ENCODE measurements at places on chromosomes 7 and 10.

DNA sequence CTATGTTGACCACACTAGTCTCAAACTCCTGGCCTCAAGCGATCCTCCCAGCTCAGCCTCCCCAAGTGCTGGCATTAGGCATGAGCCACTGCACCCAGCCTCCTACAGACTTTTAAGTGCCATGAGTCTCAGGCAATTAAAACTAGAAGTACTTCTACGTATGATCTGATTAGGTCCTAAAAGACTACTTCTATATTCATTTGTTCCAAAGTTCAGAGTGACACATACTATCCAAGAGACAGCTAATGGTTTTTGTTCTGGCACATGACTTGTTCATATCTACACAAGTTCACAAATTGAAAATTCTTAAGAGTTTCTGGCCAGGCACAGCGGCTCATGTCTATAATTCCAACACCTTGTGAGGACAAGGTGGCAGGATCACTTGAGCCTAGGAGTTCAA lies 11.7 kb downstream of the ARHGAP19 start:
- no peak for DNase-seq
- H3K4me3 ChIP-seq: no peak overlapping the region
- no peaks in the 10 kb centered on the region for H3K36me3 ChIP-seq
- no peaks in the 10 kb centered on the region for H3K27me3 ChIP-seq
- H3K27ac ChIP-seq: no peak overlapping the region

DNA sequence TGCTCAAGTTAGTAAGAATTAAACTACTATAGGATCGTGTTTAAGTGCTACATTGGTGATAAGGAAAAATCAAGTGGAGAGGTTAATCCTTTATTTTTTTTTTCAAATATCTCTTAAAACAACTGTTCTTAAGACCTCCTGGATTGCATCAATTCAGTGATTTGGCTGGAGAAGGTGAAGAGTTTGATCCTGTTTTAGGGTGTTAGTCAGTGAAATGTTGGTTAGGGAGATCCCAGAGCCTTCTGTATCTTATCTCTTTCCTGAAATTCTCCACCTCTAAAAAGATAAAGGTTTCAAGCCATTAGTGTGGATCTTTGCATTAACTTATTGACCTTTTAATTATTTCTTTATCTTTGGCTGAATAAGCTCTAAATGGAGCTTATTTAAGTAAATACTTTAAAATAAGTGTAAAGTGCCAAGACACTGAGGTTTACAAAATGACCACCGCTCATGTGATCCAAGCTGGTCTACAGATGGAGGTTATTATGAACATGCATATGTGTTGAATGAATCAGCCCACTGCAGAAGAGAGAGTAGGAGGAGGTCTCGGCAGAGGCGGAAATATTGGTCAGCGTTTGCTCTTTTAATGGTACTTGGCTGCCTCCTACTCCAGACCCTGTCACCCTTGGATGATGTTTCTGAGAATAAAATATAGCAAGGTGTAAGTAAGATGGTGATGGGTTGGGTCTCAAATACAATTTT lies 51.8 kb upstream of the BMPER start:
- H3K27ac ChIP-seq: no peak overlapping the region
- no peaks in the 10 kb centered on the region for H3K36me3 ChIP-seq
- no peak overlapping the region for H3K4me3 ChIP-seq
- peak; percentile 71 for DNase-seq
- H3K27me3 ChIP-seq: no peaks in the 10 kb centered on the region

- H3K4me1 ChIP-seq: no peaks in the 10 kb centered on the region
- H3K4me3 ChIP-seq: no peak overlapping the region
- H3K27ac ChIP-seq: no peak overlapping the region
- no peak for DNase-seq
- no peaks in the 10 kb centered on the region for H3K36me3 ChIP-seq
These were observed 498.9 kb downstream of the RPS24 start for GRCh38 chr10:78532480-78533042.

DNA sequence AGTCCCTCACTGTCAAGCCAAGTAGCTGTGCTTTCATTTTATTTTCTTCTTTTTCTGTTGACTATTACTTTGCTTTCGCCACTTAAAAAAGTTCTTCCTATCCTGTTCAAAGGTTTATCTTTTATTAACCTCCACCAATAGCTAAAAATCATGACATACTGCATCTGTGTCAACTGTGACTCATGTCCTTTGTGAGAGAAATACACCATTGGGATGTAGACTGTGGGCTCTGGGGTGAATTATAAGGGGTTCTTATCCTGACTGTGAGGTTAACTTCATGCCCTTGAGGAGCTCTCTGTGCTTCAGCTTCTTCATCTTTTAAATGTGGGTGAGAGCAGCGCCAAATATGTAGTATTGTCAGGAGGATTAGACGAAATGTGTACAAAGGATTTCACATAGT lies 71.9 kb upstream of the ANKRD30A start:
- no peaks in the 10 kb centered on the region for H3K4me1 ChIP-seq
- no peaks in the 10 kb centered on the region for H3K27me3 ChIP-seq
- no peak for DNase-seq

GRCh38 chr10:91328320-91328984 lies 81.7 kb upstream of the HECTD2 start:
- DNase-seq: no peak
- H3K4me1 ChIP-seq: no peaks in the 10 kb centered on the region
- H3K36me3 ChIP-seq: no peaks in the 10 kb centered on the region

DNA sequence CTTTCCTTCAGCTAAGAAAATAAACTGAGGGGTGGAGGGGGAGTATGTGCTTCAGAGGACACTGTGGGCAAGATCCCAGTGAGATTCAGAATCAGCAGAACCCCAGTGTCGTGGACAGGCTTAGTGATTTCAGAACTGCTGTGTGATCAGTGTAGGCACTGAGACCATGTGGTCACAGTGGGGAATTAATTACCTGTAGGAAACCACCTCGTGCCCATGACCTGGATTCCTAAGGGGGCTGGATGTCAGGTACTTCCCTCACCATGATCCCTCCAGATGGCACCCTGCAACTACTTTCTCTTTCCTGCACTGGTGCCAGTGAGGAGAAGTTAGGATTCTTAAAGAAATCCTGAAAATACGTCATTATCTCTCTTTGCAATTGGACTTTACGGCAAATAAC lies 64.4 kb downstream of the HBP1 start:
- no peak for DNase-seq
- H3K4me3 ChIP-seq: no peak overlapping the region
- peak overlapping the region; percentile 51 for H3K27ac ChIP-seq
- H3K36me3 ChIP-seq: no peaks in the 10 kb centered on the region
- peaks cover 3% of the 10 kb centered on the region for H3K4me1 ChIP-seq

DNA sequence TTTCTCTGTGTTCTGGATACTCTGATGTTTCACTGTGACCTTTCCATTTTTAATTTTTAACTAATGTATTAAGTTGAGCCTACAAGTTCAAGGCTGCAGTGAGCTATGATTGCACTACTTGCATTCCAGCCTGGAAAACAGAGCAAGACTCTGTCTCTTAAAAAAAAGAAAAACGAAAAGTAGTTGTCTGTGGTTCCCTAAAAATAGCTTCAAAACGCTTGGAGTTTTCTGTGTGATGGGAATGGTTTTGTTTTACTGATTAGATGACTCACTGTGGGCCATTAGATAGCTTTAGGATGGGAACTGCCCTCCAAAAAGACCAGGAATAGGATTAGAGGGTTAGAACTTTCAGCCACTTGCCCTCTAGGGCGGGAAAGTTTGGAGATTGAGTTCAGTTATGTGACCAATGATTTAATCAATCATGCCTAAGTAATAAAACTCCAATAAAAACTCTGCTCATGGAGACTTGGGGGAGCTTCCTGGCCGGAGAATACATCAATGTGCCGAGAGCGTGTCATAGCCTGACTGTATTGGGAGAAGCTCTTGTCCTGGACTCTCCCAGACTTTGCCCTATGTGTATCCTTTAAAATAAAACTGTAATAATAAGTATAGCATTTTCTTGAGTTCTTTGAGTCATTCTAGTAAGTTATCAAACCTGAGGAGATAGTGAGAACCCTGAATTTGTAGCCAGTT lies 147.1 kb downstream of the LYZL1 start:
- peaks cover 4% of the 10 kb centered on the region for H3K36me3 ChIP-seq
- H3K4me1 ChIP-seq: no peaks in the 10 kb centered on the region
- no peak overlapping the region for H3K4me3 ChIP-seq
- H3K27ac ChIP-seq: no peak overlapping the region

- DNase-seq: no peak
- no peak overlapping the region for H3K27ac ChIP-seq
- no peaks in the 10 kb centered on the region for H3K36me3 ChIP-seq
These were observed 17.6 kb upstream of the VSIR start for GRCh38 chr10:71790749-71791440.

GRCh38 chr10:53619671-53620070 lies 847.1 kb upstream of the MBL2 start:
- no peak for DNase-seq
- no peaks in the 10 kb centered on the region for H3K27me3 ChIP-seq
- no peak overlapping the region for H3K27ac ChIP-seq
- no peaks in the 10 kb centered on the region for H3K36me3 ChIP-seq
- H3K4me1 ChIP-seq: no peaks in the 10 kb centered on the region
- no peak overlapping the region for H3K4me3 ChIP-seq

GRCh38 chr10:126854726-126855495 lies 50.3 kb upstream of the DOCK1 start:
- H3K36me3 ChIP-seq: no peaks in the 10 kb centered on the region
- H3K4me1 ChIP-seq: no peaks in the 10 kb centered on the region
- DNase-seq: no peak
- H3K27ac ChIP-seq: no peak overlapping the region

GRCh38 chr10:71023704-71024283 lies 135.4 kb upstream of the PCBD1 start:
- no peak for DNase-seq
- H3K4me3 ChIP-seq: no peak overlapping the region
- H3K27me3 ChIP-seq: peaks cover 37% of the 10 kb centered on the region
- no peaks in the 10 kb centered on the region for H3K36me3 ChIP-seq

DNA sequence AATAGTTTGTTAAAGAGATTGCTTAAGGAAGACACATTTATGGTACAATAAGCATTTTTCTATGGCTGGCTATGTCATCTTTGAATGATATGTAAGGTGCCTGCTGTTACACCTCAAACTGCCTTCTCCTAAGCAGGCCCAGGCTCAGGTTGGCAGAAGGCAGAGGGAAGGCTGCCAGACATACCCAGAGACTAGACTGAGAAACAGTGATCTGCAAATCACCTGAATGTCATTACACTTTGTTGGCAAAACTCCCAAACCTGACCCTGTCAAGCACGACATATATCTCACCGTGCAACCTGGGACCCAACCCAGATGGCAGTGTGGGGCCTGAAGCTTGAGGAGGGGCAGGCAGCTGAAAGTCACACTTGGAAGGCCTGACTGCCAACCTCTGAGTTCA lies 136.6 kb upstream of the TARP start:
- no peaks in the 10 kb centered on the region for H3K4me1 ChIP-seq
- H3K4me3 ChIP-seq: no peak overlapping the region
- no peak for DNase-seq
- H3K36me3 ChIP-seq: no peaks in the 10 kb centered on the region
- no peak overlapping the region for H3K27ac ChIP-seq
- no peaks in the 10 kb centered on the region for H3K27me3 ChIP-seq

GRCh38 chr7:29623973-29624372 lies 60.3 kb downstream of the PRR15 start:
- H3K36me3 ChIP-seq: no peaks in the 10 kb centered on the region
- no peak for DNase-seq
- H3K27me3 ChIP-seq: no peaks in the 10 kb centered on the region
- no peak overlapping the region for H3K4me3 ChIP-seq

GRCh38 chr7:33745934-33746333 lies 159.4 kb upstream of the BMPER start:
- no peaks in the 10 kb centered on the region for H3K36me3 ChIP-seq
- no peak overlapping the region for H3K4me3 ChIP-seq
- H3K27me3 ChIP-seq: no peaks in the 10 kb centered on the region
- peak; percentile 32 for DNase-seq

DNA sequence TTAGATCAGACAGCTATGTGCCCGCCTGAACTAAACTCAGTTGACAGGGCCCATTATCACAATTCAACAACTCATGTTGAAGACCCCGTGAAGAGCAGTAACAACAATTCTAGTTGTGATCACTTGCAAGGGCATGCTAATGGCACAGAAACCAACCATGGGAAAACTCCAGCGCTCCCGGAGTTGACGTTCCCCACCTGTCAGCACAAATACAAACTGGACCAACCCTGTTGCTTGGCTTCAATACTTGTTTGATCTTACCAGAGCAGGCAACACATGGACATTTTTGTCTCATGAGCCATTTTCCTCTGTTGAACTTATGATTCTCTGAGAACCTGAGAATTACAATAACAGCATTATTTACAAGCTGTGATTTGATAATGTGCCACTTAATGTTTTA lies 119.0 kb upstream of the LANCL2 start:
- H3K4me1 ChIP-seq: peaks cover 15% of the 10 kb centered on the region
- no peak overlapping the region for H3K4me3 ChIP-seq
- no peak overlapping the region for H3K27ac ChIP-seq
- H3K27me3 ChIP-seq: no peaks in the 10 kb centered on the region
- no peak for DNase-seq

GRCh38 chr10:53690524-53691240 lies 918.1 kb upstream of the MBL2 start:
- H3K4me1 ChIP-seq: peaks cover 3% of the 10 kb centered on the region
- no peaks in the 10 kb centered on the region for H3K27me3 ChIP-seq
- H3K27ac ChIP-seq: no peak overlapping the region
- H3K4me3 ChIP-seq: no peak overlapping the region

- no peak overlapping the region for H3K4me3 ChIP-seq
- no peaks in the 10 kb centered on the region for H3K4me1 ChIP-seq
- H3K27ac ChIP-seq: no peak overlapping the region
- no peaks in the 10 kb centered on the region for H3K36me3 ChIP-seq
- no peaks in the 10 kb centered on the region for H3K27me3 ChIP-seq
- no peak for DNase-seq
These were observed 100.0 kb downstream of the EBF3 start for GRCh38 chr10:129864082-129864481.

DNA sequence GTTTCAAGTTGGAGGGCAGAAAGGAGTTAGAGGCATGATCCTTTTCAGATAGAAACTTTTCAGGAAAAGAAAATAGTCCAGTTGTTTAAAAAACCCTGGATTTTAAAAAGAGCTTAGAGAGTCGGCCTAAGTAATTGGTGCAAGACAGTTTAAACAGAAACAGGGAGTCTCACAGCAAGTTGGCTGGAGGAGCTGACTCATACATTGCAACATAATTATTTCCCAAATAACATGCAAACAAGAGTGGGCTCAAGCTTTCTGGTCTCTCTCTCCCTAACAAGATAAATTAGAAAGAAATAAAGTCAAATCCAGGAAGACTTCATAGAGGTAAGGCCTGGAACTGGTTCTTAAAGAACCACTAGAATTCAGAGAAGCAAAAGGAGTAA lies 100.3 kb upstream of the AGBL3 start:
- peak overlapping the region; percentile 44 for H3K4me3 ChIP-seq
- peak overlapping the region; percentile 29 for H3K27ac ChIP-seq
- H3K27me3 ChIP-seq: no peaks in the 10 kb centered on the region
- H3K4me1 ChIP-seq: peaks cover 11% of the 10 kb centered on the region
- DNase-seq: peak; percentile 95

DNA sequence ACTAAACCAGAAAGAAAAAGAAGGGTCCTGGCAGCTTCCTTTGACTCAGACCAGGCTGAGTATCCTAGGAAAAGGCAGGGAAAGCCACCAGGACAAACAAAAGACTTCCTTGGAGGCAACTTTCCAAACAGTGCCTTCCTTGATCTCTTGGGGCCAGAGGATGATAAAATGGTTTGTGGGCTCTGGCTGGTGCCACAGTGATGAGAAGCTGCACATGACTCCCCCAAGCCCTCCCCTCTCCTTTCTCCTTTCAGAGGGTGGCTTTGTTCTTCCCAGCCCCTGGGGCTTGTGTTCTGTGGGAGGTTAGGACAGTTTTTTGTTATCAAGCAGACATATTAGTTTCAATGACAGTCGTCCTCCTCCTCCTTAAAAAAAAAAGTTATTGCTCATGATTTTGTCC lies 183.2 kb downstream of the SEM1 start:
- no peak overlapping the region for H3K27ac ChIP-seq
- no peaks in the 10 kb centered on the region for H3K36me3 ChIP-seq
- no peak for DNase-seq
- H3K4me1 ChIP-seq: no peaks in the 10 kb centered on the region
- no peaks in the 10 kb centered on the region for H3K27me3 ChIP-seq
- H3K4me3 ChIP-seq: no peak overlapping the region
